Epithelial cell of proximal tubule (primary cell): ENCODE measurements at places on chromosomes 16 and 17. TPM values are rescaled to one million over a fixed set of nuclear protein-coding genes. Genes with fewer than 3 reads are reported as not detected.

TNFSF13 gene
- 5.2 and 6.4 TPM in 2 replicates for total RNA-seq

DNA sequence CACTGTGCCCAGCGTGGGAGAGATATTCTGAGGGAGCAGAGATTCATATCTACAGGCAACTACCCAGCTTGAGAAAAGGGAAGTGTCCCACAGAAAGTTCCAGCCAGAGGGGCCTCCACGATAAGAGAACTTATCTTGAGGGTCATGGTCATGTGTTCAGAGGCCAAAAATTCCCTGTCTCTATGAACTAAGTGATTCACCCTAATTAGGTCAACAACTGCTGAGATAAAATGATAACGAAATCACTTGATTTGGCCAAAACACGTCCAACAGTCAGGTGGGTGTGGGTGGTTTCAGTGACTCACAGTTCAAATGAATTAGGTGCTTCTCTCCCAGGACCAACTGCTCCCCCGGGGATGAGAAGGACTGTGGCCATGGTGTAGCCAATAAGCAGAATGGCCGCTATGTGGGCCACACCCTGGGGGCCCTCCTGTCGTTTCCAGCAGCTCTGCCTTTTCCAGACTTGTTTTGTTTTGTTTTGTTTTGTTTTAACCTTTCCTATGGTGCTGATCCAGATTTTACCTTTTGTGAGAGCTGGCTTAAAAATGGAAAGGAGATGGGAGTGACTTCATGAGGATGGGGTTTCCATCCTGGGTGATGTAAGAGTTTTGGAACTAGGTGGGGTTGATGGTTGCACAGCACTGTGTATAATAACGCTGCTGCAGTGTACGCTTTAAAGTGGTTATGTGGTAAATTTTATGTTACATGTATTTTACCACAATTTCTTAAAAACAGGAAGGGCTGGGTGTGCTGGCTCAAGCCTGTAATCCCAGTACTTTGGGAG, 8.7 kb downstream of the DNAI2 start:
- DNase-seq: no peak

GRCh38 chr16:57609541-57610401, 18.7 kb upstream of the ADGRG1 start:
- no peak for DNase-seq

FBXW10B gene
- 1.2 TPM in 1 of 2 replicates, not detected in the other for total RNA-seq

GRCh38 chr17:32174889-32175288, 32.6 kb downstream of the RHOT1 start:
- no peak for DNase-seq
